ENCODE measurements at places on chromosomes 4 and X. TPM values are rescaled to one million over a fixed set of nuclear protein-coding genes. Genes with fewer than 3 reads are reported as not detected.

DNA sequence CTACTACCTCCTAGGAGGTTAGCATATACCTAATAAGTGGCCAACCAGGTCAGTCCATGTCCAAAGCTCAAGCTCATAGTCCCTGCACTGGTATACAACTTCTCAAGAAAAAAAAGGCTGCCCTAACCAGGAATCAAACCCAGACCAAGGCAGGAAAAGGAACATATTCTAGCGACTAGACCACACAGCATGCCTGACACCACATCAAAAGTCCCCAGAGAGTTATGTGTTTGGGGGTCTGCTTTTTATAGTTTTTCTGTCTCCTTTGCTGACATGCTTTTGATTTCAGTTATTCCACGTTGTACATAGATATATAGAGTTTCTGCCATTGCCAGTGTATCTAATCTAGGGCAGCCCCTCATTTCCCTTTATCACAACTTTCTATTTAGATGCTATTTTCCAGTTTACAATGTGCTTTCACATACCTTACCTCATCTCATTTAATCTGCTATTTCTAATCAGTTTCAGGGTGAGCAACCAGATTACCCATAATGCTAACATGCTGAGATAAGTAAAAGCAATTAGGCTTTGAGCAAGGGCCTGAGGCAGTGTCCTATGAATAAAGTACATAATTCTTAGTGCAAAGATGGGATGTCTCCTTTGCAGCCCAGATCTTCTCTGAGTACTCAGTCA is 17.8 kb downstream of the ARHGEF6 start:
- DNase-seq: no peak

The SLC25A5 gene
- 233 TPM for polyA plus RNA-seq

- no peak for DNase-seq
These were observed 11.1 kb downstream of the MAEA start for GRCh38 chr4:1300466-1301455.

- DNase-seq: no peak
These were observed 336.9 kb upstream of the TRAM1L1 start for GRCh38 chr4:117422297-117422696.

The HHIP gene
- polyA plus RNA-seq: 3.6 TPM

The POLN gene
- polyA plus RNA-seq: 0.35 TPM

DNA sequence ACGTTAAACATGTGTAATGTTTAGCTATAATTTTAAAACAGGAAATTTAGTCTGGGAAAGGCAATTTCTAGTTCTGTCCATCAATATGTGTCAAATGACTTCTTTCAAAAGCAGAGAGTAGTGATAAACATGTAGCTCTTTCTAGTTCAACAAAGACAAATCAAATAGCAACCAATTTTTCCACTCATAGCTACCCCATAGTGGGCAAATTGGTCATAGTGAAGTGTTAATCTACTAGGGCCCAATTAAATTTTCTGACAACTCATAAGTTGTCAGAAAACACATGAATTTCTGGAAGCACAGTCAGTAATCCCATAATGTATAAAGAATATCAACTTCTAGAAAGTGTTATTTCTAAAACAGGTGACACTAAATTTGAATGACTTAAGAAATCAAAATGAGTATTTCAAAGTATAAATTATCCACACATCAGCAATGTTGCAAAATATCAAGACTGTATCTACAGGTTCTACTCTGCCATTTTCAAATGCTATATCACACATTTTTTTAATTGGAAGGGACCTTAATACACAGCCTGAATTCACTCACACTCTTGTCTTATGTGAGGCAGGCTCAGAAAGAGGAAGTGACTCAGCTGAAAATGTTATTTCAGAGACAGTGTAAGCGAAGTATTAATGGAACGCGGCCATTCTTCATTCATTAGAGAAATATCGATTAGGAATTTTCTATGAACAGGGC is 7.7 kb downstream of the OCIAD2 start:
- DNase-seq: no peak

GRCh38 chr4:106418444-106418843 is 49.9 kb upstream of the GIMD1 start:
- no peak for DNase-seq

- DNase-seq: no peak
These were observed at the start of gene BTK for GRCh38 chrX:101385795-101386541. BTK (minus strand) TSS chrX:101386191; CDS start chrX:101375284, 10,907 bp downstream.

The PRSS12 gene
- 155 TPM for polyA plus RNA-seq

DNA sequence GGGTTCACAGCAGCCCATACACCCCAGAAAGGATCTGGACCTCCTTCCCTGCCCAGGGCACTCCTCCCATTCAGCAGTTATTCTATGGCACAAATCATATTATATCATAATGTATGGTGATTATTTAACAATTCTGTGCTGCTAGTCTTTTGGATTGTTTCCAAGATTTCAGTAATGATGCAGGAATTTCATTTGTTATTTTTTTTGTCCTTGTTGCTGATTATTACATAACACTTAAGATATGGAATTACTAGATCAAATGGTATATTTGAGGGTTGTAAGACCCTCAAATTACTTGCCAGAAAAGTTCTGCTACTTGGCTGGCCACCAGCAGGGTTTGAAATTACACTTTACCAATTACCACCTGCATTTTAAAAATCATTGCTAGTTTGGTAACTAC is 36.4 kb downstream of the QDPR start:
- no peak for DNase-seq

The MORF4L2 gene
- polyA plus RNA-seq: 452 TPM

- DNase-seq: no peak
These were observed 82.9 kb downstream of the PDK3 start for GRCh38 chrX:24547961-24548360.

DNA sequence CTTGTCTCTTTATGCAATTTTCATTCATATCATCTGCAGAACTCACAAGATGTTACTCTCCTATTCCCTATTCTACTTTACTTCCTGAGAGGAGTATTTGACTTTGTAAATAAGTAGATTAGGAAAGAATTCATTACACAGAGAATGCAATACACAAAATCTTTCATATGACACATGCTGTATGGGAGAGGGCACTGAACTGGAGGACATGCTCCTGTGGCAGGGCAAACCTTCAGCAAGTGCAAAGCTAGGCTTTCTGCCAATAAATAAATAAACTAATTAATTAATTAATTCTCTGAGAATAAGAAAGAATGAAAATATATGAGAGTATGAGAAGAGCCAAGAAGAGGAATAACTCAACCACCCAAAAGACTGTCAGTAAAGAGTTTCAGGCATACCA is 33.9 kb downstream of the THAP9 start:
- no peak for DNase-seq

DNA sequence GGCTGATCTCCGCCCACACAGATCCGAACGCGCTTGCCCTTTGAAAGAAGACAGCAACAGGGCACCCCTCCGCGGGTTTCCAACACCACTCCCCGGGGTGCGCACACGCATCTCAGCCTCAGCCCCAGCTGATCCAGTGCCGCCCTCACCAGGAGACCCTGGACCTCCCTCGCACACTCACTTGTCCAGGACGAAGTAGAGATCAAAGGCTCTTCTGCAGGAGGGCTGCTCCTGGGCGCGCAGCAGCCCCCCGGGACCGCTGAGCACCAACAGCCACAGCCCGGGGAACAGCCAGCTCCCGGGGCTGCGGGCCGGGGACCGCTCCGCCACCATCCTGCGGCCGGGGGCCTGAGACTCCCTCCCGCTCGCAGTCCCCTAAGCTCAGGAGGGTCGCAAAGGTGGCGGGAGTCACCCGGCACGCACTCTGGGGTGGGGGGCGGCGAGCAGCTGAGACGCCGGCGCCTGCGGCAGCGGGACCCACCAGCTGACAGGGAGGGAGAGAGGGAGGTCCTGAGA is 743 bp downstream of the ANTXR2 start:
- no peak for DNase-seq

The RIPPLY1 gene
- polyA plus RNA-seq: not detected

DNA sequence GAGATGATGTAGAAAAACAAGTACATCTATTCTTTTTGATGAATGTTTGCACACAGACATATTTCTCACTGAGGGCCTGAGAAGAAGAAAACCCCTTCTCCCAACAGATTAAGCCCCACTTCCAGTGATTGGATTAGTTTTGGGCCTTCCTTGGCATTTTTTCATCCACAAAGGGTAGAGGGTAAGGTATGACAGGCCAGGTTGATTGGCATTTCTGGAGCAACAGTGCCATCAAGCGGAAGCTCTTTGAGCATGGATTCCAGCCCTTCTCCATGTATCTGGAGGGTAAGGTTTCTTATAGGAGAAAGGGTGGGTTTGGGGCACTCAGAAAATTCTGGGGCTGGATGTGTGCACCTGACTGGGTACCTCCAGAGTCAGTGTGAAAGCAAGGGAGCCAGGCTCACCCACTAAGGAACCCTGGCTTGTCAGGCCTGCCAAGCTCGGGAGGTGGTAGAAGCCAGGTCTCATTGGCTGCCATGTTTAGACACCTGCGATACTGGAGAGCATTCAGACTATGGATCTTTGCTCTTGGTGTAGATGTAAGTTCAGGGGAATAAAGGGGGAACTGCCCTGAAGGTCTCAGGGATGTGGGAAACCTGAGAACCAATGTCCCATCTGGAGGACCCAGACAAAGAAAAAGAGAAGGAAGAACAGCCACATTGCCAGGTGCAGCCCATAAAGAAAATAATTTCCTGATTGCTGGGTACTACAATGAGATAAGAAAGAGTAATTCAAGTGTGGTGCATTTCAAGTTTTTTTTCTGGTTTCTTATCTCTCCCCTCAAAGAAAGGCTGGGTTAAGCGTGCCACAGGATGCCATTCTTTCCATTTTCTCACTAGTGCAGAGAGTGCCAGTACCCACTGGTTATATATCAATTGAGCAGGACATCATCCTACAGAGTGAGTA is 222.3 kb upstream of the AGTR2 start:
- no peak for DNase-seq

DNA sequence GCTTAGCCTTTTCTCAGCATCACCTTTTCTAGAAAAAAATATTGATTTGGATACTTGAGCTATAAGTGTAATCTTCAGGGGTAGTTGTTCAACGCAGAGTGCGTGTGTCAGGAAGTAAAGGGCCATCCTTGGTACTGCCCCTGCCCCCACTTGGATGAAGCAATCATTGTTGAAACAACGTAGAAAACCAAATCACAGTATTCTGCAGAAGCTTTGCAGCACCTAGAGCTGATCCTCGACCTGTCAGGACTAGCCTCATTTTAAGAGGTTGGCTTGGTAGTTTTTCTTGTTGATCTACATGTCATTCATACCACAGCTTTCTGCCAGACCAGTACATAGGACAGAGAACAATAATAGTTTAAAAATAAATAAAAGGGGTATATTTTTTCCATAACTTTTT is 65.3 kb upstream of the MYOZ2 start:
- DNase-seq: no peak

The CLTRN gene
- polyA plus RNA-seq: 0.29 TPM

- DNase-seq: no peak
These were observed 204.0 kb upstream of the PUDP start for GRCh38 chrX:7351926-7352325.

DNA sequence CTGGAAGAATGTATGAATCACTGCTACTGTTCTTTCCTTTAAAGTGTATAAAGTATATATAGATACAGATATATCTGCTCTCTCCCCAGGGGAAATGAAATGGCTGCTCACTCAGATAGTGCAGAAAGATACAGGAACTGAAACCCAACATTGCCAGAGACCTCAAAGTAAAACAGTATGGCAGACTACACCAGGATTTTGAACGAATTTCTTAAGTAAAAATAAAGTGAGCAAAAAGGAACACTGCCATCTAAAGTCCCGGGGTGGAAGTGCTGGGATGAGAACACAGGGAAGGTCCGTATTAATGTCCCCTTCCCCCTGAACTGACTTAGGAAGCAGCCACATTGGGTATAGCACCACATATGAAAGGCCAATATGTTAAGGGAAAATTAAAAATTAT is 93.4 kb downstream of the TMA16 start:
- DNase-seq: no peak

DNA sequence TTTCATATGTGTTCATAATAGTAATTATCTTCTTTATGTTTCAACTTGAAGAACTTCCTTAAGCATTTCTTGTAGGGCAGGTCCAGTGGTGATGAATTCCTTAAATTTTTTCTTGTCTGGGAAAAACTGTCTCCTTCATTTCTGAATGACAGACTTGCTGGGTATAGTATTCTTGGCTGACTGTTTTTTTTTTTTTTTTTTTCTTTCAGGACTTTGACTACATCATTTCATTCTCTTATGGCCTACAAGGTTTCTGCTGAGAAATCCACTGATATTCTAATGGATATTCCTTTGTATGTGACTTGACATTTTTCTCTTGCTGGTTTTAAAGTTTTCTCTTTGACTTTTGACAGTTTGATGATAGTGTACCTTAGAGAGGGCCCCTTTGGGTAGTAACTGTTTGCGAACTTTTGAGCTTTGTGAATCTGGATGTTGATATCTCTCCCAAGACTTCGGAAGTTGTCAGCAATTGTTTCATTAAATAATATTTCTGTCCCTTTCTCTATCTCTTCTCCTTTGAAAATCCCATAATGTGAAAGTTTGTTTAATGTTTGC is 54.2 kb downstream of the EDA start:
- no peak for DNase-seq

GRCh38 chr4:77994194-77994721 is 62.9 kb upstream of the FRAS1 start:
- DNase-seq: peak; percentile 23

The SHROOM4 gene
- 1.1 TPM for polyA plus RNA-seq

GRCh38 chr4:121728066-121728465 is 31.3 kb upstream of the ANXA5 start:
- DNase-seq: no peak

The MAGED4 gene
- polyA plus RNA-seq: 20.6 TPM

DNA sequence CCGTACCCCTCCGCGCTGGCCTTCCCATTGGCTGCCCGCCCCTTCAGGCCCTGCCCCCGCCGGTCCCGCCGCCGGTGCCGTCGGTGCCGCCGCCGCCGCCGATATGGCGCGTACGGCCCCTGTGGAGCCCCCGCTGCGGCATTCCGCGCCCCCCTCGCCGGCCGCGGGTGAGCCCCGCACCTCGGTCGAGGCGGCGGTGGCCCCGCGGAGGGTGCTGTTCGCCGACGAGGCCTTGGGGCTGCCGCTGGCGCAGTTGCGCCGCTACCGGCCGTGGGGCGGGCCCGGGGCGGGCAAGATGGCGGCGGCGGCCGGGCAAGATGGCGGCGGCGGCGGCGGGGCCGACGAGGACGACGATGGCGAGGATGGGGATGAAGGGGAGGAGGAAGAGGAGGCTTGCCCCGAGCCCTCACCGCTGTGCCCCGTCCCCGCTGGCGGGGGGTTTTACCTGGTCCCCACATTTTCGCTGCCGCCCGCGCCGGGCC is at the start of gene PPP1R3F:
Gene PPP1R3F, plus strand, starts transcription at position 27 of the 482 bp plus-strand sequence. Its CDS starts 77 bp downstream, at position 104.
- DNase-seq: no peak
